Brain (organoid and tissue), 16 donors: ENCODE measurements at places on chromosomes 3 and 15.

- peak; percentile 5 for DNase-seq
These were observed 123.1 kb downstream of the DMXL2 start for GRCh38 chr15:51499379-51499976.

- DNase-seq = peak; percentile 28
These were observed 23.4 kb upstream of the MAP4 start for GRCh38 chr3:48039487-48040190.

DNA sequence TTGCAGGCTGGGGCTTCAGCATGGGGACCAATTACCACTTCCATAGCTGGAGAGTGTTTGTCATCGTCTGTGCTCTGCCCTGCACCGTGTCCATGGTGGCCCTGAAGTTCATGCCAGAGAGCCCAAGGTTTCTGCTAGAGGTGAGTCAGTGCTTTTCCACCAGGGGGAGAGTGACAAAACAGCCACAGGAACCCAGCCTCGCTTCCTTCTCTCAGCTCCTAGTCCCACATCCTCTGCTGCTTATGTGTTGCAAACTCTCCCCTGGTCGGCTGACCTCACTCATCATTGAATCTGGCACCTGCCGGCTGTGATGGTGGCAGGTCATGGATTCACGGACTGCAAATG lies 158.3 kb downstream of the SV2B start:
- DNase-seq = no peak

DNA sequence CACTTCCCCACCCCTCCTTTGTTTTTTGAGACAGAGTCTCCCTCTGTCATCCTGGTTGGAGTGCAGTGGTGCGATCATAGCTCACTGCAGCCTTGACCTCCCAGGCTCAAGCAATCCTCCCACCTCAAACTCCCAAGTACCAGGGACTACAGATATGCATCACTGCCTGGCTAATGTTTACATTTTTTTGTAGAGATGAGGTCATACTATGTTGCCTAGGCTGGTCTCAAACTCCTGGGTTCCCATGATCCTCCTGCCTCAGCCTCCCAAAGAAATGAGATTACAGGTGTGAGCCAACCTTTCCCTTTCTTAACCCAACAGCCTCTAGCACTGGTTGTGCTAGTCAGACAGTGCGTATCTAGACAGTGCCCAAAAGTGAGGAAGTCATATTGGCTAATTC lies 6.4 kb upstream of the GATM start:
- DNase-seq = no peak

GRCh38 chr3:170905862-170906261 lies 2.6 kb downstream of the EIF5A2 start:
- no peak for DNase-seq

- DNase-seq = no peak
These were observed 97.8 kb upstream of the TBL1XR1 start for GRCh38 chr3:177295116-177295515.

GRCh38 chr15:37032091-37032775 lies 68.1 kb downstream of the MEIS2 start:
- no peak for DNase-seq

DNA sequence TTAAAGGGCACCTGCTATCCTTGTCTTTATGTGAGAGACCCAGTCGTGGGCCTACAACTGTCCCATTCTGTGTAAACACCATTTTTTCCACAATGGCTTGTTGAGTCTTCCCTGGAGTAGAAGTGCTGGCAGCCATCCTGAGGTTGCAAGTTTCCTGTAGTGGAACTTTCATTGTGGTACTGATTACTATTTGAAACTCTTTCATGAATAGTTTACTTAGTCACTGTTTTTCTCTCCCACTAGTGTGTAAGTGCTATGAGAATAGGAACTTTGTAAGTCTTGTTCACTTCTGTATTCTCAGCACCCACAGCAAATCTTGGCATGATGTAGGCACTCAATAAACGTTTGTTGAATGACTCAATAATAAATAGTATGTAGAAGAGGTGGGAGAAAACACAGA lies 48.6 kb downstream of the RARB start:
- no peak for DNase-seq

DNA sequence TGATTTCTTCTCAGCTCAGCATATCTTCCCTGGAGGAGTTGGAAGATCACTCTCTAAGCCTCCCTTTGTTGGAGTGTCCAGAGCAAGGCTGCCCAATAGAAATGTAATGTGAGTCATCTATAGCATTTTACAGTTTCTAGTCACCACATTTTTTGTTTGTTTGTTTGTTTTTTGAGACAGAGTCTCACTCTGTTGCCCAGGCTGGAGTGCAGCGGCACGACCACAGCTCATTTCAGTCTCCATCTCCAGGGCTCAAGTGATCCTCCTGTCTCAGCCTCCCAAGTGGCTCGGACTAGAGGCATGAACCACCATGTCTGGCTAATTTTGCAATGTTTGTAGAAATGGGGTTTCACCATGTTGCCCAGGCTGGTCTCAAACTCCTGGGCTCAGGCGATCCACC lies 21.3 kb downstream of the KLHL6 start:
- no peak for DNase-seq

- DNase-seq = no peak
These were observed 23.4 kb upstream of the GATM start for GRCh38 chr15:45401665-45402161.

- DNase-seq = no peak
These were observed 112.3 kb downstream of the NR1I2 start for GRCh38 chr3:119894195-119894594.

DNA sequence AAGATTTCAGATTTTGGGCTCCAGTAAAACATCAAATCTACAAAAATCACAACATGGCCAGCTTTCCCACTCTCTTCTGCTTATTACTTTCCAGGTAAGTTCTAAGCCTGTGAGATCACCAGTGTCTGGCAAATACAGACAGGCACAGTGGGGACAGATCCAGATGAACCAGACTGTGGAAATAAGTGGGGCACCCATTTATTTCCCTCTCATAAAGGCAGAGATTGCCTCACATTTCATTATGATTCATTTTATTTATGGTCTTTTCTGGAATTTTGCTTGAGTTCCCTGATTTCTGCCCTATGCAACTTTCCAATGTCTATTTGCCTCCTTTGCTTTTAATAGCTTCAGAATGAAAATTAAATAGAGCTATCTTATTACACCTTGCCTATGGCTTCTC lies 66.8 kb downstream of the GREM1 start:
- no peak for DNase-seq

DNA sequence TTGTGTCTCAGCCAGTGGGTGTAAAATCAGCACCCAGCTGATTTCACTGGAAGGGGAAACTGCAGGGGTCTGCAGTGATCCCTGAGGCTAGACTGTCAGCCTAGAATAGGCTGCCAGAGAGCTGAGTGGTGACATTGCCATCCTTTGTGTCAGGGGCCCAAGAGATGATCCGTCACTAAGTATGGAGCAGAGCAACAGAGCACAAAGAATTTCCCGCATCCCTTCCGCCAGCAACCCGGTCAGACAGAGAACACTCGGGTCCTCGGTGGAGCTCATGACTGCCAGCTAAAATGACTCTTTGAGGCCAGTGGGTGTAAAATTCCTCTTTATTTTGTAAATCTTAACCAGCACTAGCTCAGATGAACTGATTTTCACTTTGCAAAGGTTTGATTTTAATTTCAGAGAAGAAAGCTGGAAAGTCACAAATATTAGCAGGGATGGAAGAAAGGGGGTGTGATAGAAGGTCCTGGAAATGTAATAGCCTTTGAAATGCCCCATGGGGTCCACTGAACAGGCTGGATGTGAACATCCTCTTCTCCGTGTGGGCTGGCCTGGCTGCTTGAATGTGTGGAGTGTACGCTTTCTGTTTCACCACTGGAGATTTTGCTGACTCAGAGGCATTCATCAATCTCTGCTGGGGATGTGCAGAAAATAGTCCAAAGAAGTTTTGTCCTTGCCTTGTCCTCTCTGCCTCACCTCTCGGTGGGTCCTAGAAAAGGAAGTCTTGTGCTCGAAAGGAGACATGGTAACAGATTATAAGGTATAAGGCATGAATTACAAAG lies 138.8 kb downstream of the SV2B start:
- no peak for DNase-seq

- no peak for DNase-seq
These were observed 504.0 kb upstream of the CBLB start for GRCh38 chr3:106372806-106373190.

GRCh38 chr3:59731943-59732342 lies 682.1 kb upstream of the CFAP20DC start:
- DNase-seq = no peak

DNA sequence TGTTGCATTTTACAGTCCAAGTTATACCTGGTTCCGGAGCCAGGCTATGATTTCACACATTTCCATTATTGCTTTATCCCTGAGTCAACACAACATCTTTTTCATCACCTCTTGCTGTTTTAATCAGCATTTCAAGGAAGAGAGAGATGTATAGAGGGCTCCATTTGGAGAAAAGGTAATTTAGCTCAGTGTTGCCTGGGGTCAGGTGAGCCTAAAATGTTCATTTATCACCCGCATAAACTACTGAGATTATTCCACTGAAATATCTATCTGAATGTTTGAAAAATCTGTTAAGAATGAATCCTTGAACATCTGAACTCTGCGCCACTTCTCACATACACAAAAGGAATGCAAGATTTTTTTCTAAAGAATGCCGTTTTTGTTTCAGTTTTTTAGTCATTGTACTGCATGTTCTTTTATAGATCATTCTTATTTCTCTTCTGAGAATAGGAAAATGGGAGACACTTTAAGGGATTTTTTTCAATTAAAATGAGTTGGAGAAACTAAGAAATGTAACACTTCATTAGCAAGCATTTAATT lies 51.5 kb upstream of the AGTR1 start:
- DNase-seq = no peak

DNA sequence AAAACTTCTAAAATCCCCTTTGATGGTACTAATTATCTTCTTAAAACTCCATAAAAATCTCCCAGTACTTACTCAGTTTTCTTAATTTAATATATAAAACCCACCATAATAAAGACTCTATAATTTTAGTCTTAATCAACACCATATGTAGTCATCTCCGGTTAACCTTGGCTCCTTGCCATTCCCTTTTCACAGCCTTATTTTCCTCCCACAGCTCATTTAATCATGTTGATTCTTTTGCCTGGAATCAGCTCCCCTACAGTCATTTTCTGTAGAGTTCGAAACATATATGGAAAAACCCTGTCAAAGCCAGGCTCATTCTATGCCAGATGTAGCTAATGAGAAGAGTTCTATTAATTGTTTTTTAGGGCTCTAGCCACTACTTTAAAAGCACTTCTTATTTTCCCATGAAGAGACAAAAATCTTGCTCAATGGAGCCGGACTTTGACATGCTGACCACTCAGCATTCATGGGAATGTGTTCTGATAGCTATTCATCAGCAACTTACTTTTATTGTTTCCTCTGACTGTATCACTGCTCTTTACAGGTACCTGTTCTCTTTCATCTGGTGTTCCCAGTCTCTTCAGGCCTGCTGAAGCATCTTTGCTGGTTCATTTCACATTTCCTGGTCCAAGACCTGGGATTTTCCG lies 573.4 kb downstream of the NAALADL2 start:
- no peak for DNase-seq
